ENCODE measurements at places on chromosomes 4 and X.

- peak; percentile 37 for DNase-seq
Measured at GRCh38 chr4:15963576-15963975, 601 bp upstream of the FGFBP2 start.

- no peak for DNase-seq
Measured at GRCh38 chr4:34633241-34633640, 1611.1 kb downstream of the ARAP2 start.

GRCh38 chr4:7313347-7313811 lies 121.0 kb downstream of the SORCS2 start:
- DNase-seq: no peak

GRCh38 chr4:124783847-124784246 lies 71.3 kb upstream of the ANKRD50 start:
- DNase-seq: no peak

GRCh38 chr4:74522251-74522991 lies 77.5 kb downstream of the AREG start:
- no peak for DNase-seq

Measured in activated T-cell treated with anti-CD3 and anti-CD28 coated beads for 24 hours (primary cell).